ENCODE measurements at places on chromosomes 2 and 18. TPM values are rescaled to one million over a fixed set of nuclear protein-coding genes. Genes with fewer than 3 reads are reported as not detected.

- DNase-seq, result no peak
Measured at GRCh38 chr18:65409261-65409660, 341.6 kb upstream of the CDH7 start.

- DNase-seq, result no peak
Measured at GRCh38 chr2:224658780-224659405, 57.3 kb downstream of the CCDC195 start.

DNA sequence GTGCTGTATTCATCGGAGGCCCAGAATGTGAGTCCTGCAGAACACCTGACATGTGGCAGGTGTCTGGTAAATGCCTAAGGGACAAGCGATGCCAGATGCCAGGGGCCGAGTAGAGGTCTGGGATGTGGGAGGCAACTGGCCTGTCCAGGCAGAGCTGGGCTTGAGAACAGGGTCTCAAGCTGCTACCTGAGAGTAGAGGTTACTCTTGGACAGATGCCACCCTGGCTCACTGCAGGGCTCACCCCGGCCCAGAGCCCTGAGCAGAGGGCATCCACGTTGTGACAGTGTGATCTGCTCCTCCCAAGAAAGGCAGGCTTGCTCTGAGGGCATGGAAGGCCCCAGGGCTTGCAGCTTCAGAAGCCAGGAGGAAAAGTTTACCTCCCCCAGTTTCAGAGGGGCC, 692.0 kb upstream of the ID2 start:
- DNase-seq, result no peak

DNA sequence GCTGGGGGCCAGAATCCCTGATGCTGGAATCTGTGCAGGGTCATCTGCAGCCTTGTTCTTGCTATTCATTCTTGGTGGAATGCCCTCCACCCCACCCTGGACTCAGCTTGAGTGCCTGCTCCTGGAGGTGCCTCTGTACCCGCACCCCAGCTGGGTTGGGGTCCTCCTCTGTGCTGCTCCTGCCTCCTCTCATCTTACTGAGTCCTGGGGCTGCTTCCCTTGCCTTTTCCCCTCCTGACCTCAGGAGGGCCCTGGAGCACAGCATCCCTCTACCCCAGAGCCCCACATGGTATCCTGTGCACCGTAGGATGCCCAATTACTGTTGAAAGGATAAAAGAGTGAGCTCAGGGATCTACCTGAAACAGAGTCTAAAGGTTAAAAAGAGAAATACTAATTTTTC, 81.6 kb downstream of the CIB4 start:
- no peak for DNase-seq

GRCh38 chr2:146041274-146041910, 1521.5 kb upstream of the ZEB2 start:
- no peak for DNase-seq

GRCh38 chr18:64416990-64417389, 268.1 kb upstream of the LINC00305 start:
- DNase-seq, result no peak

DNA sequence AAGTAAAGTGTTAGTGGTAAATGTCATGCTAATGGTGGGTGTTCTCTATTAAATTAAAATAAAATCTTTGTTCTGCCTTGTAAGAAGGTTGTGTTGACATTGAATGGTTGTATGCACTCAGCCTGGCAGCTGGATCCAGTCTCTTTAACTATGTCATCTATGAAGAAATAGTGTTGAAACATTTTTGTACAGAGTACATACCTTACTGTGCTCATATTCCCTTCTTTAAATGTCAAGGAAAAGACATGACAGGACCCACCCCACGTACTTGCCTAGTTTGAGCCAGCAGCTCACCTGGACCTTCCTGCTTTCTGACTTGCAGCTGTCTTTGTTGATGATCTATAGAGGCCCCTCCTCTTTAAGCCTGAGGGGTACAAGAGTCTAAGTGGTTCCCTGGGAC, 85.6 kb upstream of the ST3GAL5 start:
- no peak for DNase-seq

DNA sequence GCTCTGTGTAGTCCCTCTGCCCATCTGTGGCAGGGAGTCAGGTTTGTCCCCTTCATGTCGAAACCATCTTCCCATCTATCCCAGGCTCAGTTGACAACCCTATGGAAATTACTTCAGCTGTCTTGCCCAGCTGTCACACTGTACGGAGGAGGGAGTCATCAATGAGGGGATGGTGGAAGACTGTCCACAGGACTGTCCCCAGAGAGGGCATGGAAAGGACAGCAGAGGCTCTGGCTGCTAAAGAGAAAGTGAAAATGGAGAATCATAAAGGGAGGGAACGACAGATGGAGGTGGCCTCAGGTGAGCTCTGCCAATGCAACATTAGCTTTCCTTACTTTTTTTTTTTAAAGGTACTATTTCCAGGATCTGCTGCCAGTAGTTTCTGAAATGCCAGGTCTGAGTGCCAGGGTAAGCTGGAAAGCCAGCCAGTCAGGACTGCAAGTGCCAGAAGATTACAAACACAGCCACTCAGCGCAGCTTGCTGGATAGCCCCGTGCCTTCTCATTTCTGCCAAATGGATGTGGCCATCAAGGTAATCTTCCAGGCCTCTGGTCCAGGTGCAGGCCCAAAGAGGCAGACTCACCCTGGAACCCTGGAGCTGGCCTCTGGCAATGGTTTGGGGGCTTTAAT, 192.8 kb downstream of the AGPS start:
- DNase-seq, result peak; percentile 27

DNA sequence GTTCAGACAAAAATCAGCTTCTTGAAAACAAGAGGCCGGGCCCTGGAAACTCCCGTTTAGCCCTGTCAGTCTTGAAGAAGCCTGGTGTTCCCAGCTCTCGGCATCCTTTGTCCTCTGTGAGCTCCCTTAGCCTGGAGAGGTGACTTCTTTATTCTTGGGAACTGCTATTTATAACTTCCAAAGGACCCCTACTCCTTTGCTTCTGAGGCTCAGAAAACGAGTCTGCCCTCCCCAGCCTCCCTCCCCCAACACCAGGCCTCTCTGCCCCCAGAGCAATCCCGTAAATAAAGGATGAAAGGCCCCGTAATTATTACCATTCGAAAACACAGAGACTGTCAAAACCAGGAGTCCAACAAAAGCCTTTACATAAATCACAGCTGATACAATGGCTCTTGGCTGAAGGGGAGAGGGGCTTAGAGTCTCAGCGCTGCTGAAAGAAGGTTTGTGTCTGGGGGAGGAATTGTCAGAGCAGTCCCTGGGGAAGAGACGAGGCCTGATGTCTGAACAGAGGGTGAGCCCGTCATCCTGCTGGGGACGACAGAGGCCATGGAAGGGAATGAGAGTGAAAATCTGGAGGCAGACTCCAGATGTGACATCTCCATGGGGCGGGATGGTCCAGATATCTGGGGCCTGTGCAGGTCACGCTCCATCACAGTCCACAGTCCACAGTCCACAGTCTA, 283.0 kb downstream of the MYCN start:
- no peak for DNase-seq

DNA sequence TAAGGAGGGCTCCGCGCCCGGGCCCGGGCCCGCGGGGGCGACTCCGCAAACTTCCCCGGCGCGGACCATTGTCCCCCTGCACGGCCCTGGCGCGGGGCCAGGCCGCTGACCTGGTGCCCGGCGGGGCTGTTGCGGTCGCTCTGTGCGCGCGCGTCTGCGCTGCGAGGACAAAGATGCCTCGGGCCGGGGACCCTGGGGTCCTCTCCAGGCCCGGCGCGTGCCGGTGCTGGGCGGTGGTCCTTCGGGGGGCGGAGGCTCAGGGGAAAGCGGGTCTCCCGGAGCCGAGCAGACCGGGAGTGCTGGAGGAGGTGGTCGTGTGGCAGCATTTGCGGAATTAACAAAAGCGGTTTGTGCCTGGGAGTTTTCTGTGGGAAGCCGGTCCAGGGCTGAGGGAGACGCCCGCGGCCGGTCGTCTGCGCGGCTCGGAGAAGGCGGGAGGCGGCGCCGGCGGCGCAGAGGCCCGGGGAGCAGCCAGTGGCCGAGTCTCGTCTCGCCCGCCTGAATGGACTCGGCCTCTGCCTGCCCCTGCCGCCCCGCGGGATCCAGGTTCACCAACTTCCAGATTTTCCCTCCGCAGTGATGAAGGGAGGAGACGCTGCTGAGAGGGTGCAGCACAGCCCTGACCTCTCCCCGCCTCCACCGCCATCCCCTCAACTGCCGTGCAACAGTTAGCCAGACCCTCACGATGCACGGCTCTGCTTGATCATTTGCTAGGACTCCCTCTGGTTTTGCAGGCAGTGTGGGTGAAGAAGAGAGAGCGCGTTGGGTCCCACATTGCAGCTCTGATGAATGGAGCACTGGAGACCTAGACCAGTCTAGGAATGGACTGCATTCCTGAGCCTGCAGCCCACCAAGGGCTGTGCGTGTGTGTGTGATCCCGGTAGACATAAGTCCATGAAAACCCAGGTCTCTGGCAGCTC, 705 bp downstream of the EFR3B start:
- peak; percentile 50 for DNase-seq

- no peak for DNase-seq
Measured at GRCh38 chr2:24850944-24851343, 57.7 kb downstream of the CENPO start.

- DNase-seq, result no peak
Measured at GRCh38 chr18:59724103-59724502, 26.9 kb upstream of the CCBE1 start.

- peak; percentile 28 for DNase-seq
Measured at GRCh38 chr2:38723173-38723572, 28.0 kb downstream of the SRSF7 start.

GRCh38 chr2:32647180-32647651, 19.4 kb downstream of the TTC27 start:
- DNase-seq, result no peak

DNA sequence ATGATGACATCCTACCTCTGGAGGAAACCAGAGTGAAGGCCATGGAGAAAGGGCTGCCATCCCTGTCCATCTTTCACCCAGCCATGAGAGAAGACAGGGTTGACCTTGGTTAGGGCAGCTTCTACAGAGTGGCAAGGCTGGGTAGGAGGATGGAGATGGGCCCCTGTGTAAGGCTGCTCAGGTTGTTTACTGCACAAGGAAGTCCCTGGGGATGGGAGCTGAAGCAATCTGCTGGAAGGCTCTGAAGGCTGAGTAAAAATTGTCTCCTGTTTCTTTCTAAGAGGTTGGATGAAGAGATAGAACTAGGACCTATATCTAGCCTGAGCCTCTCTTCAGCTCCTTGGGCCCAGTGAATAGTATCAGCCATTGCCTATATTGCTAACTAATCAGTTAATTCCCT, 14.4 kb downstream of the ELMOD3 start:
- no peak for DNase-seq

GRCh38 chr2:159817283-159817682, 19.3 kb upstream of the CD302 start:
- no peak for DNase-seq

- DNase-seq, result no peak
Measured at GRCh38 chr2:127096718-127097470, 10.1 kb downstream of the BIN1 start.

The SLC66A2 gene
- total RNA-seq, result 93.5 TPM

The KCNF1 gene
- total RNA-seq, result not detected

The PER2 gene
- total RNA-seq, result 6.5 TPM

The CNDP1 gene
- total RNA-seq, result not detected

The MC5R gene
- total RNA-seq, result not detected

The MDH1B gene
- total RNA-seq, result 5.0 TPM

The PROKR1 gene
- not detected for total RNA-seq

The CYP26B1 gene
- total RNA-seq, result 24.2 TPM

The C1QL2 gene
- not detected for total RNA-seq

Measured in thyroid gland (tissue), 4 donors.